Pulmonary artery endothelial cell (primary cell): ENCODE measurements at places on chromosomes 3 and 15. TPM values are rescaled to one million over a fixed set of nuclear protein-coding genes. Genes with fewer than 3 reads are reported as not detected.

EFL1 gene
- 30.3 and 32.5 TPM in 2 replicates for total RNA-seq

C3orf70 gene
- total RNA-seq, result 0.42 and 0.99 TPM in 2 replicates

SIDT1 gene
- total RNA-seq, result not detected in 2 replicates

QARS1 gene
- 321 and 422 TPM in 2 replicates for total RNA-seq

CADM2 gene
- 0.07 and 0.13 TPM in 2 replicates for total RNA-seq

UPK1B gene
- total RNA-seq, result not detected in 2 replicates
